ENCODE measurements at places on chromosomes 11 and 22. TPM values are rescaled to one million over a fixed set of nuclear protein-coding genes. Genes with fewer than 3 reads are reported as not detected.

DNA sequence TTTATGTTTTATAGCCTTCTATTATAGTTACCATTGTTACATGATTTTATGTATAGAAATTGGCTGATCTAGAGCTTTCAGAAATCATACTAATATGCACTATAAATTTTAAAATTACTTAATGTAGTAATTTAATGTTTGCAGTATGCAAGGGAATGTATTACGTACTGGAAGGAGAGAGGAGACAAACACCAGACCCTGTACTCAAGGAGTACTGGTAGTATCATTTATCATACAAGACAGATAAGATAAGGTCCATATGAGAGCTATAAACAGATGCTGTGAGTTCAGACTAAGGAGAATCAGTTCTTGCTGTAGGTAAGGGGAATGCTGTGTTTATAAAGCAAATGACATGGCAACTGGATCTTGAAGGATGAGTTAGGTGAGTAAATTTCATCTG is 765 bp downstream of the BCO2 start:
- no peak for DNase-seq

Gene CPT1B
- 370 TPM for total RNA-seq

- DNase-seq = no peak
Observed at GRCh38 chr11:65113839-65114238, 2.2 kb downstream of the TM7SF2 start.

Gene CABP4
- 1.1 TPM for total RNA-seq

GRCh38 chr11:10268746-10269488 is 25.1 kb downstream of the SBF2 start:
- DNase-seq = no peak

Gene C11orf52
- 1.9 TPM for total RNA-seq

GRCh38 chr11:119694334-119694733 is 34.7 kb downstream of the NECTIN1 start:
- no peak for DNase-seq

- DNase-seq = no peak
Observed at GRCh38 chr22:50085211-50085972, at the start of gene MLC1. Gene MLC1, minus strand, starts transcription at chr22:50085426. Its CDS starts 524 bp downstream, at chr22:50084902.

Measured in Right ventricle myocardium inferior (tissue), 1 donor.